ENCODE measurements at places on chromosomes 16 and 17. TPM values are rescaled to one million over a fixed set of nuclear protein-coding genes. Genes with fewer than 3 reads are reported as not detected.

- H3K27me3 ChIP-seq, result peaks cover 13% of the 10 kb centered on the region
- H3K36me3 ChIP-seq, result no peaks in the 10 kb centered on the region
- DNase-seq, result no peak
- H3K4me3 ChIP-seq, result no peak overlapping the region
- H3K4me1 ChIP-seq, result peaks cover 26% of the 10 kb centered on the region
- no peak overlapping the region for H3K27ac ChIP-seq
Measured at GRCh38 chr17:45018848-45019711, 32.4 kb downstream of the DCAKD start.

DNA sequence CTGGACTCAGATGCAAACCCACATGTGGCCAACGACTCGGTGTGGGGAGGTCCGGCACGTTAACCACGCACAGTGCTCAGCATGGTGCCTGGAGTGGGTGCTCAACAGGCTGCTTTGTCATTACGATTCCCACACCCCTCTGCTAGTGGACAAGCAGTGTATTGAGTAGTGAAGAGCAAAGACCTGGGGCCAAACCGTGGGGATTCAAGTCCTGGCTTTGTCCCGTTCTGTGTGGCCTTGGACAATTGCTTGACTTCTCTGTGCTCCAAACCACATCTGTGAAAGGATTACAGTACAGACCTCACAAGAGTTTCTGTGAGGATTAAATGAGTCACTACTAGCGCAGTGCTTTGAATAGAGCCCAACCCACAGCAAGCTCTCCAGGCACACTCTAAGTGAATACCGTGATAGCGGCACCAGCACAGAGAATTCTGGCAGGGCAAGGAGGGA is 33.8 kb downstream of the TRPV2 start:
- no peaks in the 10 kb centered on the region for H3K27me3 ChIP-seq
- DNase-seq, result no peak
- H3K4me3 ChIP-seq, result no peak overlapping the region
- H3K36me3 ChIP-seq, result peaks cover 23% of the 10 kb centered on the region
- no peaks in the 10 kb centered on the region for H3K4me1 ChIP-seq

- no peak for DNase-seq
- no peaks in the 10 kb centered on the region for H3K4me1 ChIP-seq
- H3K27ac ChIP-seq, result no peak overlapping the region
Measured at GRCh38 chr16:49620158-49620868, 235.6 kb downstream of the ZNF423 start.

GRCh38 chr16:892536-893255 is 78.1 kb downstream of the LMF1 start:
- no peak overlapping the region for H3K4me3 ChIP-seq
- H3K27me3 ChIP-seq, result no peaks in the 10 kb centered on the region
- no peaks in the 10 kb centered on the region for H3K36me3 ChIP-seq
- no peak for DNase-seq
- no peak overlapping the region for H3K27ac ChIP-seq

GRCh38 chr16:81945665-81946064 is 65.6 kb downstream of the SDR42E1 start:
- H3K4me3 ChIP-seq, result no peak overlapping the region
- H3K4me1 ChIP-seq, result no peaks in the 10 kb centered on the region
- H3K36me3 ChIP-seq, result no peaks in the 10 kb centered on the region
- H3K27me3 ChIP-seq, result no peaks in the 10 kb centered on the region
- no peak overlapping the region for H3K27ac ChIP-seq

- no peak overlapping the region for H3K4me3 ChIP-seq
- DNase-seq, result no peak
- no peaks in the 10 kb centered on the region for H3K36me3 ChIP-seq
- peaks cover 10% of the 10 kb centered on the region for H3K4me1 ChIP-seq
- H3K27me3 ChIP-seq, result no peaks in the 10 kb centered on the region
Measured at GRCh38 chr17:57531648-57532504, 213.2 kb downstream of the CCDC182 start.

The KRT33B gene
- not detected for total RNA-seq

GRCh38 chr17:6170349-6170748 is 100.2 kb downstream of the WSCD1 start:
- H3K27ac ChIP-seq, result no peak overlapping the region
- no peaks in the 10 kb centered on the region for H3K27me3 ChIP-seq
- no peak for DNase-seq
- no peak overlapping the region for H3K4me3 ChIP-seq
- H3K4me1 ChIP-seq, result no peaks in the 10 kb centered on the region

DNA sequence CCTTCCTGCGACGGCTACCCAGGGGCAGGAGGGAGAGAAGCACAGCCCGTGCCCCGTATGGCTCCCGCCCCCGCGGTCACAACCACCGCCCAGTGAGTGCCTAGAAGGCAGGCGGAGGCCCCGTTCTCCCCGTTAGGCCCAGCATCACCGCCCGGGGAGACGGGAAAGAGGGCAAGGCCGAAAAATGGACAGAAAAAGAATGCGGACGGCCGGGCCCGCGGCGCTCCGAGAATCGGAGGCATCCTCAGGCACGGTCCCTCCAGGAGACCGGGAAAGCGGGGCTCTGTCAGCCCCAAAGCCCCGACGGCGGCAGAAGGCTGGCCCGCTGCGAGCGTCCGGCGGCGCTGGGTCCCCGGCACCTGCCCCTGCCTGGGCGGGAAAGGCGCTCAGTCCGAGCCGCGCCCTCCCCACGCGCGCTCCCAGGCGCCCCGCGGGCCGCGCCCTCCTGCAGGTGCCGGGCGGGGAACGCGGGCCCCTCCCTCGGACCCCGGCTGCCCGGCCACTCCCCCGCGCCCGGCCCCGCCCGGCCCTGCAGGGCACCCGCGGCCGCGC is 407 bp downstream of the MCRIP1 start:
- H3K27me3 ChIP-seq, result no peaks in the 10 kb centered on the region
- peaks cover 24% of the 10 kb centered on the region for H3K4me1 ChIP-seq
- DNase-seq, result peak; percentile 49
- peak overlapping the region; percentile 71 for H3K4me3 ChIP-seq
